ENCODE measurements at places on chromosomes 12 and 14.

- DNase-seq: no peak
Observed at GRCh38 chr14:37753459-37753858, 158.0 kb downstream of the TTC6 start.

DNA sequence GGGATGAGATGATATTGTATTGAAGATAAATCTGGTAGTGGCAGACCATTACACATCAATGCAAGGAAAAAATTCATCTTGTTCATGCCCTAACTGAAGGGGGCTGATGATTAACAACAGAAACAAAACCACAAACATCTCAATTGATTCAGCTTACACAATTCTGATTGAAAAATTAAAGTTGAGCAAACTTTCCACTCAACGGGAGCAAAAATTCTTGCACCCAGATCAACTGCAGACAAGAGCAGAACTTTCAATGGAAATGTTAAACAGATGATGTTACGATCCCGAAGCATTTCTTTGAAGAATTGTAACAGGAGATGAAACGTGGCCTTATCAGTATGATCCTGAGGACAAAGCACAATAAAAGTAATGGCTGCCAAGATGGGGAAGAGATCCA is 172.4 kb upstream of the SOX5 start:
- no peak for DNase-seq

GRCh38 chr12:124636138-124636978 is 68.9 kb upstream of the NCOR2 start:
- no peak for DNase-seq

GRCh38 chr14:101360054-101360911 is 201.0 kb upstream of the DIO3 start:
- DNase-seq: no peak

DNA sequence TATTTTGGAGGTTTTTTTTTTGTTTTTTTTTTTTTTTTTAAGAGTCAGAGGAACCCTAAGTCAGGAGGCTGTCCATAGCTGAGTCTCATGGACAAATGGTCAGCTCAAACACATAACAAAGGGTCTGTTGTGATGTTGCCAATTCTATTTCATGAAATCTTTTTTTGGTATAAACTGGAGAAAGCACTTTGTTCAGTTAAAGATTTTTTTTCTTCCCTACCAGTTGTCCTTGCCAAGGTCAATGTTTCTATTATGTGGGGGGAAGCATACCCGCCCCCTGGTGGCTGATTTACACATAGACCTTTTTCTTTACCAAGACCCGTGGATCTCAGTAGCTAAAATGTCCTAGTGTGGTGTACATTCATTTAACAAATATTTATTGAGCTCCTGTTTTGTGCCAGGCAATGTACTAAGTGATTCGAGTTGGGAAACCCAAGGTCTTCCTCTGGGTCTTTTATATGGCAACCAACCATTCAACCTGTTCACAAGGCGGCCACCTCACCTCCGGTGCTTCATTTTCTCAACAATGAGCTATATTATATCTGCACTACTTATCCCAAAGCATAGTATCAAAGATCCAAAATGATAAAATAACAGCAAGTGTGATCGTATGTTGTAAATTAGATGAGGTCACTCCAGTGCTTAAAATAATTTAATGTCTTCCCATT is 214.5 kb downstream of the PAH start:
- DNase-seq: peak; percentile 56

- DNase-seq: no peak
Observed at GRCh38 chr14:73460691-73461127, 2.4 kb upstream of the NUMB start.

DNA sequence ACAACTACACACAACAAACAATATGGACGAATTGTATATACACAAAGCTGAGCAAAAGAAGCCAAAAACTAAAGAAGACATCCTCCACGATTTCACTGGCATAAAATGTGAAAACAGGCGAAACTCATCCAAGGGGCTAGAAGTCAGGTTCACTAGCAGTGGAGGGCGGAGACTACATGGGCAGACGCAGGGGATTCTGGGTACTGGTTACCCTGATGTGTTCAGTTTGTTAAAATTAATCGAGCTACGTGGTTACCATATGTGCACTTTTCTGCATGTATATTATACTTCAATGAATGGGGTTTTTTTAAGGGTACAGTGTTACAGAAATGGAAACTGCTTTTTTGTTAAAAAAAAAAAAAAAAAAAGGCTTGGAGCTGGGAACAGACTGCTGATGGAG is 12.3 kb downstream of the KDM2B start:
- DNase-seq: no peak

GRCh38 chr12:57133916-57134315 is 5.6 kb downstream of the LRP1 start:
- no peak for DNase-seq

- DNase-seq: no peak
Observed at GRCh38 chr12:38118632-38119031, 197.9 kb upstream of the ALG10B start.

GRCh38 chr12:22539055-22539454 is 5.3 kb downstream of the C2CD5 start:
- no peak for DNase-seq

DNA sequence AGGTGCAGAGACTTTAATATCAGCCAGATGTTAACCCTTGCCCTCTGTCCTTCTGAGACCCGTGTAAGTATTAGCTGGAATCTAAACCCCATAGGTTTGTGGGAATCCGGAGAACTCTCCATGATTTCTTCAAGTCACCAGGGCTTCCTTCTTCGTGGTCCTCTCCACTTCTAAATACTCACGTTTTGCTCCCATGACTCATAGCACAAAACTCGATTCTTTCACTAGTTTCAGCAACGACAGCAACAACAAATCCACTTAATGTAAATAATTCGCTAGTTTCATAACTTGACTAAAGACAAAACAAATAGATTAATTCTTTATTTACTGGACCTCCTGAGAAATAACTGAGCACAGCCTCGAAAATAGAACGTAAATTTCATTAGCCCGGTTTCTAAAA is 4.4 kb upstream of the CLEC2A start:
- no peak for DNase-seq

Measured in omental fat pad (tissue), 4 donors.